ENCODE measurements at places on chromosomes 11 and 22.

- DNase-seq = no peak
These were observed 328.7 kb downstream of the CTTN start for GRCh38 chr11:70727021-70727420.

GRCh38 chr11:33018840-33019239 is 3.2 kb downstream of the DEPDC7 start:
- DNase-seq = no peak

DNA sequence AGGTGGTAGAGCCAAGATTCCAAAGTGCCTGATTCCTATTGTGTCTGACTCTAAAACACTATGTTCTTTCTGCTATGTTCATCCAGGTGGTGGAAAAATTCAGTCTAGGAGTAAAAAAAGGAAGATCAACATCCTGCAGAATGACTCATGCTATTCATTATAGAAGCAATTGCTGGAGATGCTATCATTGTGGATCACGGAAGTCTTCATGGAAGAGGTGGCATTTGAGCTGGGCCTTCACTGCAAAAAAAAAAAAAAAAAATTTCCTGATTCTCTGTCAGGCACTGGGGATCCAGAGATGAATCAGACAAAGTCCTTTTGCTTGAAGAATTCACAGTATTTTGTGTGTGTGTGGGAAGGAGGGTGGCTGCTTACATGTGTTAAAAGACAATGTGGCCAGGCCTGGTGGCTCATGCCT is 1.4 kb upstream of the UVRAG start:
- no peak for DNase-seq

GRCh38 chr22:28594797-28595462 is 84.7 kb downstream of the TTC28 start:
- no peak for DNase-seq
